AG04450 (cell line): ENCODE measurements at places on chromosomes 7 and 10. TPM values are rescaled to one million over a fixed set of nuclear protein-coding genes. Genes with fewer than 3 reads are reported as not detected.

DNA sequence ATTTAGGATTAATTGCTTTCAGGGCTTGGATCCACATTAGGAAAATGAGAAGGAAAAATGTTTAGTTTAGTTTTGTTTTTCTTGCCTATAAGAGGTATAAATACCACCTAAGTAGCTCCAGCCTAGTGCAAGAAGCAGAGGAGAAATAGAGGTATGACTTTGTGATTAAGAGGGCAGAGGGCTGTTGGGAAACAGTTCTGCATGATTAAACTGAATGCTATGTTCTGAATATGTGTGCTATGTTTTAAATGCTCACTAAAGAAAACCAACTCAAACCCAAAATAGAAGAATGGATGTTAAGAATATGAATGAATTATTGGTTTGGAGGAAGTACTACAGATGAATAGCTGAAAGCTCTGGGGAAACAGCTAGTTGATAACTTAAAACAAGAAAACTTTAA, 7.6 kb downstream of the CALCR start:
- DNase-seq, result no peak

DNA sequence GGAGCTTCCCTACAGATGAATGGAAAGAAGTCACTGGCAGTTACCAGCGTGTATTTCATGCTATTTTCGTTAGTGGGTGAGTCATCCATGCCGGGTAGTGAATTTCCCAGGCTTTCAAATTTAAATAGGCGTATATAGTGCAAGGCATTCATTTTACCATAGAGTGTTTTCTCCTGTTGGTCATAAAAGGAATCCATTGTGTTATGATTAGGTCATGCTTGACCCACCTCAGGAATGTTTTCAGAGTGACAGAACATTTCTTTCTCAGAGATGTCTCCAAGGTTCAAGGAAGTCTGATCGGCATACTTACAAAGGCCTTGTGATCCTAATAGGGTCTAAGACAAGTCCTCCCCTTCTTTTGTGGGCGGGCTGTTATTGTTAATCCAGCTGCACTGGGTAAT, 110.7 kb downstream of the AKR1D1 start:
- no peak for DNase-seq

DNA sequence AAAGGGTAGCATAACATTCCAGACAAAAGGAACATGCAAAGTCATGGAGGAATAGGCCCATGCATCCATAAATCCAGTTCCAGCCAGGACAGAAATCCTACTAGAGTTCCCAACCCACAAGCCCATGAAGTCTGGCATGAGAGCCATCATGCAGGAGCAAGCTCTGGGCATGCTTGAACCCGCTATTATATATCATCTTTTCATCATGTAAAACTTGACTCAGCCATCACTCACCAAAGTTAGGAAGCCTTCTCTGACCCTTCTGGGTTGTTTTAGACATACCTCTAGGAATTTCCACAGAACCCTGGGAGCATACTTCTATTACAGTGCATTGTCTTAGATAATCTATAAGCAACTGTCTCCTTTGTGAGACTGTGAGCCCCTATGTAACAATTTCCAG, 293.0 kb upstream of the NPSR1 start:
- DNase-seq, result no peak

DNA sequence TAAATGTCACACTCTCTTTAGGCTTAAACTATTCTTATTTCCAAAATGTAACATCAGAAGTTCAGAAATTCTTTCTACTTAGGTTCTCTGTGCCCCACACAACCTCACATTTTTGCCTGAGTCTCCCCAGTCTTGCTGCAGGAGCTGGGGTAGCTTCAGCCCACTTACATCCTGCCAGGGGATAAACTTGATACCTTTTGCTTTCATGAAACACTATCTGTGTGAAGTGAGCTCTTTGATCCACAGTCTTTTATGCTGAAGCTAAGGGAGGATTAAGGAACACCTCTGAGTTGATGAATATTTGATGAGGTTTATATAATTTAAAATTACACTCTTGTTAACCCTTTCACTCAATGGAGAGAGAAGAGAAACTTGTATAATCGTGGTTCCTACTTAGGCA, 341.0 kb downstream of the AUTS2 start:
- DNase-seq, result no peak

DNA sequence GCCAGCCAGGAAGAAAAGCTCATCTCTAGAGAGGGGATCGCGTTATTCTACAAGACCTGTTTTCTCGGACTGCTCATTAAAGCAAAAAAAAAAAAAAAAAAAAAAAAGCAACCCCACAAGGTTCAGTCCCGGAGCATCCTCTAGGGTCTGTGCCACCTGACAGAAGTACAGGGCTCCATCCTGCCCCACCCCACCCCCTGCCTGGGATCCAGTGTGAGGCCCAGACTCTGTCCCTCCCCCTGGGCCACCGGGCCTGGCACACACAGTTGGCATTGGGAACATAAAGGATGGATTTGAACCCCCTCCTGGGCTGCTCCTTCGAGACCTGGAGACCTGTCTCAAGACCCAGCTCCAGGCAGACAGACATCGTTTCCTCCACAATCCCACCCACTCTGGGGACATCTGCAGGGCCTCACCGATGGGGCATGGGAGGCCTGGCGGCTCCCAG, 688 bp downstream of the ORAI2 start:
- no peak for DNase-seq

Gene CCL24
- polyA plus RNA-seq, result not detected in 2 replicates

Gene MRC1
- polyA plus RNA-seq, result not detected in 2 replicates

Gene INHBA
- 28.1 and 28.5 TPM in 2 replicates for polyA plus RNA-seq

Gene FZD8
- polyA plus RNA-seq, result 0.52 and 0.55 TPM in 2 replicates

Gene LRMDA
- polyA plus RNA-seq, result 0.05 and 0.12 TPM in 2 replicates
